ENCODE measurements at places on chromosomes 4 and X.

DNA sequence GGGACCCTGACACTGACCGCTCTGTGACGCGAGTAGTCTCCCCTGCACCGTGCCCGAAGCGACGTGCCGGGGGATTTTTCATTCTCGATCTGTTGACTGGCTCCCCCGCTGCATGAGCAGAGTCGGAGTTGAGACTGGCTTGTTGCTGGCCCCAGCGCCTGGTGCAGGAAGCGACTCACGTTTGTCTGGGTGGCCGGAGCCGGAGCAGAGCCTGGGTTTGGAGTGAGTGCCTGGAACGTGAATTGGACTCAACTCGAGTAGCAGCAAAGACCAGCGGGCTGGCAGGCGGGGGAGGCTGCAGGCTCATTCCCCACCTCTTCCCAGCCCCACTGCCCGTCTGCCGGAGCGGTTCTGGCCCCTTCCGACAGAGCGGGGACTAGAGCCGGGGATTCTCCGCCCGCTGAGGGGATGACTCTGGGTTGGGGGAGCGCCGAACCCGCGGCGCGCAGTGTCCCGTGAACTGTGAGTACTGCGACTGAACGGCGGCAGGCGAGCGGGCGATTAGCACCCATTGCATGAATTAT is 554 bp downstream of the PCDH7 start:
- no peak for DNase-seq

DNA sequence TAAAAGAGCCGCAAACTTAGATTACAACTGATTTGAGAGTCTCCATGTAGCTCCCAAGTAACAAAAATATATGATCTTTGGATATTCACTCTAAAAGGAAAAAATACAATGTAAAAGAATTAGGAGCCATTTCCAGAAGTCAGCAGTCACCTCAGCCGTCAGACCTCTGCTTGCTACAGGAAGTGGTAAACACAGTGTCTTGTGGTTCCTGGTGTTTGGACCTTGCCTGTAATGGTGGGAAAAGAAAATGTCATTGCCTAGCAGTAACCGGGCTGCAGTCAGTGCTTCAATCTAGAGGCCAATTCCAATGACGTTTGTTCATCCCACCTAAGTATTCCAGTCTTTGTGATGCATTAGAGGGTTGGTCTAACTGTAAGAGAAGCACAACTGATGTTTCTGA is 28.9 kb upstream of the SMIM31 start:
- DNase-seq: no peak

DNA sequence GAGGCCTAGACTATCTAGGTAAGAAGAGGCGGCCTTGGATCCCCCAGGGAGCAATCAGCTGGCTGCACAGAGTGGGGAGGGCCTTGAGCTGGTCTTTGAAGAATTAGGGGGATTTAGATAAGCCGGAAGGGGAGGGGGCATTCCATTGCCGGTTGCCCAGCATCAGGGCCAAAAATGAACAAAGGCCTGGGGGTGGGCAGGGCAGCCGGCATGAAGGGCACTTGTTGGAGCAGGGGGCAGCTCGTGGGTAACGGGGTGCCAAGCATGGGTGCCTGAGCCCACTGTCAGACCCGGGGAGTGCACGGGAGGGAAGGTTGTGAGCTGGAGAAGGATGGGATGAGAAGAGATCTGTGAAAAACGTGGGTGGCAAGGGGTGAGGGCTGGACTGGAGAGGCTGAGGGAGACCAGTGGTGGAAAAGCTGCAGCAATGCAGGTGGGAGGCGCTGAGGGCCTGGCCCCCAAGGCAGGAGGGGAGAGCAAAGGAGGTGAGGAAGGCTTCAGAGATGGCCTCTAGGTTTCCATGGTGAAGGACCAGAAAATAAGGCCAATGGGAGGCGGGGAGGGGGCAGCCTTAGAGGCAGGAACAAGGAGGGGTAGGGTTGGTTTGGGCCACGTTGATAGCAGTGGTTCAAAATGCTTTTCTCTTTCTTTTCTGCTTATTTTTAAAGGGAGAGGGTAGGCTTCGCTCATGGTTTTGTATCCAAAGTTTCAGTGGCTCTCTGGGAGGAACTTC is 8.6 kb downstream of the KLF3 start:
- no peak for DNase-seq

DNA sequence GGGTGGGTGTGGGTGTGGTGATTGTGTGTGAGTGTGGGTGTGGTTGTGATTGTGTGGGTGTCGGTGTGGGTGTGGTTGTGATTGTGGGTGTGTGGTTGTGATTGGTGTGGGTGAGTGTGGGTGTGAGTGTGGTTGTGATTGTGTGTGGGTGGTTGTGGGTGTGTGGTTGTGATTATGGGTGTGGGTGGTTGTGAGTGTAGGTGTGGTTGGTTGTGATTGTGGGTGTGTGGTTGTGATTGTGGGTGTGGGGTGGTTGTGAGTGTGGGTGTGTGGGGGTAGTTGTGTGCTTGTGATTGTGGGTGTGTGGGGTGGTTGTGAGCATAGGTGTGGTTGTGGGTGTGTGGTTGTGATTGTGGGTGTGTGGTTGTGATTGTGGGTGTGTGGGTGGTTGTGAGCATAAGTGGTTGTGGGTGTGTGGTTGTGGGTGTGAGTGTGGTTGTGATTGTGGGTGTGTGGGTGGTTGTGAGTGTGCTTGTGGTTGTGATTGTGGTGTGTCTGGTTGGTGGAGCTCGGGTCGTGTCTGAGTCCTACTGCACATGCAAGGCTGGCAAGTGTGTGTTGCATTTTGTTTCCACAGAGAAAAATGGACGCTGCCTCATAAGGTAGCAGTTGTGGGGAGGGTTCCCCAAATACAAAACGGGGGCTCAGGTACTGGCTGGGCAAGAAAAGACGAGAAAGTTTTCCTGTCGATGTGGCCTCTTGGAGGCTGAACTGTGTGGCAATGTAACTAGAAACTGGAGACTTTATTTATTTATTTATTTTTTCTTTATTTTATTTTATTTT is 116.7 kb downstream of the UBE2K start:
- no peak for DNase-seq

- DNase-seq: no peak
These were observed 49.5 kb downstream of the IQCM start for GRCh38 chr4:149766135-149766534.

- DNase-seq: no peak
These were observed 134.5 kb downstream of the ARHGAP6 start for GRCh38 chrX:11531226-11531625.

- no peak for DNase-seq
These were observed 139.3 kb downstream of the TLL1 start for GRCh38 chr4:166012129-166013030.

DNA sequence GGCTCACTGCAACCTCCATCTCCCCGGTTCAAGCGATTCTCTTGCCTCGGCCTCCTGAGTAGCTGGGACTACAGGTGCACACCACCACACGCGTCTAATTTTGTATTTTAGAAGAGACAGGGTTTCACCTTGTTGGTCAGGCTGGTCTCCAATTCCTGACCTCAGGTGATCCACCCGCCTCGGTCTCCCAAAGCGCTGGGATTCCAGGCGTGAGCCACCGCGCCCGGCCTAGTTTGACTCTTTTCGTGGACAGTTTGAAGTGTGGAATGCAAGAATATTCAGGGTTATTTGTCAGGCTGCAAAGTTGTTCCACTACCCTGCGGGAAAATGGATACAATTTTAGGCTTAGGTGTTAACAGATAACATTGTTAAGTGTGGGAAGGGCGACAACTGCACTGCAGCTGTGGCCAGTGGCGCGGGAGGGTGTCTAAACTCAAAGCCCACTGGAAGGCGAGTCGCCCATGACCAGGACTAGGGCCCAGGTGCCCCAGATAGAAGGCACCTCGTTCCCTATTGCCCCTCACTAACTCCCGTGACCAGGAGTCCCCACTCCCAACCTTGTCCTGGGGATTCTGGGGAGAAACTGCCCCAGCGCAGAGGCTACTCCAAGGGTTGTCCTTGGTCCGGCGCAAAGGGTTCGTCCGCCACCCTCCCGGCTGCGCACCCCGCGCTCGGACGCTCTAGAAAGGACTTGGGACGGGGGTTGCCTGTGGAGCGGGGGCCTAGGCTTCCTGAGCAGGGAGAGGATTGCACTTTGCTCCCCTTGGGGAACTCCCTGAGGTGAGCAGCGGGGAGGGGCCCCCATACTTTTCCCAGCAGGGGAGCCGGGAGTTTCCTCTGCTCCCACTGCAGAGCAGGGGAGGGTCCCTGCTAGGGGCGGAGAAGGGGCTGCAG is 1.1 kb upstream of the CD99 start:
- DNase-seq: no peak

- DNase-seq: no peak
These were observed 52.1 kb downstream of the RTL5 start for GRCh38 chrX:72079607-72080006.

DNA sequence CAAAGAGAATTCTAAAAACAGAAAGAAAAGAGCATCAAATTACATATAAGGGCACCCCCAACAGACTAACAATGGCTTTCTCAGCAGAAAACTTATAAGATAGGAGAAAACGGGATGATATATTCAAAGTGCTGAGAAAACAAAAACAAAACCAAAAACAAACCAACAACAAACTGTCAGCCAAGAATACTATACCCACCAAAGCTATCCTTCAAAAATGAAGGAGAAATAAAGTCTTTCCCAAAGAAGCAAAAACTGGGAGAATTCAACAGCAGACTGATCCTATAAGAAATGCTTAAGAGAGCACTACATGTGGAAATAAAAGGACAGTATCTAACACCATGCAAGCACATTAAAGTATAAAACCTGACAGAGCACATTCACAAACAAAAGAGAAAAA is 168.6 kb downstream of the NEK1 start:
- no peak for DNase-seq

- DNase-seq: no peak
These were observed 15.3 kb upstream of the HPRT1 start for GRCh38 chrX:134444681-134445080.

GRCh38 chrX:55777596-55777995 is 60.0 kb downstream of the RRAGB start:
- no peak for DNase-seq

GRCh38 chrX:115462406-115462805 is 98.6 kb upstream of the PLS3 start:
- no peak for DNase-seq

- DNase-seq: no peak
These were observed 141.2 kb upstream of the SCML1 start for GRCh38 chrX:17596061-17596460.

DNA sequence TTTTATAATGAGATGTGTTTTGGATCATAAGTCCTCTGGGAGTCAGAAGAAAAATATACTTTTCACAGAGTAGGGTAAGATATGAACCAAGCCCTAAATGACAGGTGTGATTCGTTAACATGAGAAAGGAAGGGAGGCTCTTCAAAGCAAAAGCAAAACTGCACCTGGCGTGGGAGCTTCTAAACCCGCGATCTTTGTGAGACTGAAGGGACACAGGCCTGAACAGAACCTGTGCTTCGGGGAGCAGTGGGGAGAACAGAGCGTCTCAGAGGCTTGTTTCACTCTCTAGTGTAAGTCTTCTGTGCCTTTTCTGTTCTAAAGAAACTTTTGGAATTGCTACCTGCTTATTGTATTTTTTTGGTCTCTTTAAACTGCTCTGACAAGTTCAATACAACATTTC is 30.2 kb upstream of the CYP4V2 start:
- no peak for DNase-seq

DNA sequence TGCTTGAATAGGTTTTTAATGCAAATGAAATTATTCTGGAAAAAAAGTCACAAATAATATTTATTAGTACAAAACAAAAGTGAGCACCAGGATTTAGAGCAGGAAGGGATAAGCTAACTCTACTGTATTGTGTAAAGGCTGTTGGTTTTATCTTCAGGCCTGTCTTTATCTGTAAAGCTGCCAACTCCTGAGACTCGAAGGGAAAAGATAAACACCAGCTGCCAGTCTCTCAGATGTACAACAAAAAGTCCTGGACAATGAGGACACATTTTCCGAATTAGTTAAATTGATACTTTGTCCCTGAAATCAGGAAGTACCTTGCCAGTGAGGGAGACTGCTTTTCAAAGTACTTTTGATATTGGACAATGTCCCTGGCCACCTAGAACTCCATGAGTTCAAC is 8.8 kb downstream of the DDX60 start:
- DNase-seq: peak; percentile 26

DNA sequence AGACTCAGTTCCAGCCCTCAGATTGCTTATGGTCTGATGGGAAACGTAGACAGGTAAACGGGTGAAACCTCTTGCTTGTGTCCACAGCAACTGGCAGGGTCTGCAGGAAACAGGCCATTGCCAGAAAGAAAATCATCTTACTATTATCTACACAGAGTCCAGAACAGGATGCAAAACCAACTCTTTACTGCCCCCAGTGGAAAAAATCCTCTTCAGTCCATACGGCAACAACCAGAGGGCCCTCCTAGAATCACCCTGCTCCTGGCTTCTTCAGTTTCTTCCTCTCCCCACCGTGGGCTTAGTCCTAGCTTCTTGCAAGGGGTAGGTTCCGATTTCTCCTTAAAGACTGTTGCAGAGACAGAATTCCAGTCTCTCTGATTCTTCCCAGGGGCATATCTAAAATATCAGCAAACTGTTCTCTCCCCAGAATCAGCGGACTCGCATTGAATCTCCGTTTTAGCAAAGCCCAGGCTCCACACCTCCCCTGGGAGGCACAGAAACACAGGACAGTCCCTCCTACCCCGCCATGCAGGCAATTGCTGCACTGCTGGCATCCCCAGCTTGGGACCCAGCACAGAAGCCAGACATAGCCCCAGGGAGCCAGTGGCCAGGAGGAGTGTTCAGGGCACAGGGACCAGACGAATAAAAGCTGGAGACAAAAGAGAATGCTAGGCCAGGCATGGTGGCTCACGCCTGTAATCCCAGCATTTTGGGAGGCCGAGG is 41.0 kb upstream of the SH3RF1 start:
- DNase-seq: peak; percentile 11

DNA sequence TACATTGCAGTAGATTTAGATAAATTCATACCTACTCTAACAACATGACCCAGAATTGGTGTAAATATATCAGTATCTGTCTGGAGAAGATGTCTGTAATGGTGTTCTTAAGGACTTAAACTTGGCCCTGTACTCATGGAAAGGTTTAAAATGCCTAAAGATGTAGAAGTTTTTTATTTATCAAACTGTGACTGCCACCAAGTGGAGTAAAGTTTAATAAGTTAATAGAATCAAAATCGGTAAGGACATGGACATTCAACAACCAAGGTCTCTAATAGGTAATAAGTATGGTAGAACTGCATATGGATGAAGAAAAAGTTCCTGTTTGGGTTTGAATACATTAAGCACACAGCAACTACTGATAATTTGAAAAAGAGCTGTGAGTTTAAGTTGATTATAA is 474.0 kb upstream of the NDST3 start:
- DNase-seq: no peak

- no peak for DNase-seq
These were observed 43.9 kb downstream of the CC2D2A start for GRCh38 chr4:15513545-15513944.

GRCh38 chr4:26885912-26886274 is 25.3 kb downstream of the STIM2 start:
- DNase-seq: no peak

- no peak for DNase-seq
These were observed 53.1 kb downstream of the ELF4 start for GRCh38 chrX:130057209-130057608.

GRCh38 chrX:11787564-11787963 is 29.5 kb downstream of the MSL3 start:
- peak; percentile 29 for DNase-seq

DNA sequence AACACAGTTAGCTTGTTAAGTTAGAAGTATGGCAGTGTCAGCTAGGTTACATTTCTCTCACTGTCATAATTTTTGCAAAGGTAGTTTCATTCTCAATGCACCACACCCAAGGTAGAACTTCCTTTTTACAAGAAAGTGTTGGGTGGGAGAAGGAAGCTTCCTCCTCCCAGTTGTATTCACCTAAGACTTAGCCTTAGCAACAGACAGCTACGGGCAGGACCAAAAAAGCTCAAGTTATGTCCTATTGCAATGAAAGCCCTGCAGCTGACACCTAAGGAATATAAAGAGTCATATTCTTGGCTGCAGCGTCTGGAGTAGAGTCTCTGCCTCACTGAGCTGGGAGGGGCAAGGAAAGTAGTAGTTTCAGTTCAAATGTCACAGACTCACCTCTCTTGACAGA is 25.1 kb upstream of the PRDM8 start:
- DNase-seq: no peak

All from hematopoietic multipotent progenitor cell treated with erythropoietin and hydrocortisone succinate and interleukin-3 and kit ligand, for 15 days (in vitro differentiated cells).